ENCODE measurements at places on chromosomes 7 and 10.

DNA sequence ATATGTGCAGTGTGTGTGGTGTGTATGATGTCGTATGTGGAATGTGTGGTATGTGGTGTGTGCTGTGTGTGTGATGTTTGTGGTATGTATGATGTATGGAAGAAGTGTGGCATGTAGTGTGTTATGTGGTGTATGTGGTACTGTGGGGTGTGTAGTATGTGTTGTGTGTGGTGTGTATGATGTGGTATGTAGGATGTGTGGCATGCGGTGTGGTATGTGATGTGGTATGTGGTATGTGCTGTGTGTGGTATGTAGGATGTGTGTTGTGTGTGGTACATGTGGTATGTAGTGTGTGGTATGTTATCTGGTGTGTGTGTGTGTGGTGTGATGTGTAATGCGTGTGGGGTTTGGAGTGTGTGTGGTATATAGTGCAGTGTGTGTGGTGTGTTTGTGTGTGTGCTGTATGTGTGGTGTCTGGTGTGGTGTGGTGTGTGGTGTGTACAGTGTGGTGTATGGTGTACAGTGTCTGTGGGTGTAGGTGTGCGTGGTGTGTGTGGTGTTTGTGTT is 129.6 kb downstream of the ATP6V0E2 start:
- DNase-seq, result no peak

DNA sequence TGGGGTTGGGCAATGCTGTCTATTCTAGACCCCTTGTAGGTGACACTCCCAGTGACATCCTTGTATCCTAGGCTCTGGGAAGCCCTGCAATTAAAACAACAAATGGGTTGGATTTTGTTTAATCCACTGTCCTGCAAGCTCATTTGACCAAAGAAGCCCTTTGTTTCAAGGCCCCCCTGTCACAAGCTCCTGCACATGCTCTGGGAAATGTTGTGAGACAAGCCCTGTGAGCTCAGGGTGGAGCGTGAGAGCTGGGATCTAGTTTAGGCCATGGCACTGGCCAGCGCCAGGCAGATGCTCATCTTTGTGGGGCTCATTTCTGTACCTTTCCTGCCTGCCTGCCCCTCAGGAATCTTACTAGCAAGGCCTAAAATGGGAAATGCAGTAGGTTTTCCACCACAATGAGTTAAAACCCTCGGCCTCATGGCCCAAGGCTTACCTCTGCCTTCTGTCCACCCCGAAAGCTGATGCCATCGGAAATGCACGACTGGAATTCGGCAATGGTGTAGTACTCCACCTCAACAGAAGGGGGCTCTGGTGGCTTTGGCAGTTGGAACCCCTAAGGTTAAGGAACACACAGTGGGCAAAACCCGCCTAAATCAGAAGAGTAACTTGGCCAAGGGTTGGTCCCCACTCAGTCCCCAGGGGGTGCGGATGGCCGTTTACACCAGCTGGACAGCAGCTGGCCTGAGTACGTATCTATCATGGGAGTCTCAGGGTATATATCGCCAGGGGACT is 112.0 kb downstream of the NEURL1 start:
- peak; percentile 46 for DNase-seq

DNA sequence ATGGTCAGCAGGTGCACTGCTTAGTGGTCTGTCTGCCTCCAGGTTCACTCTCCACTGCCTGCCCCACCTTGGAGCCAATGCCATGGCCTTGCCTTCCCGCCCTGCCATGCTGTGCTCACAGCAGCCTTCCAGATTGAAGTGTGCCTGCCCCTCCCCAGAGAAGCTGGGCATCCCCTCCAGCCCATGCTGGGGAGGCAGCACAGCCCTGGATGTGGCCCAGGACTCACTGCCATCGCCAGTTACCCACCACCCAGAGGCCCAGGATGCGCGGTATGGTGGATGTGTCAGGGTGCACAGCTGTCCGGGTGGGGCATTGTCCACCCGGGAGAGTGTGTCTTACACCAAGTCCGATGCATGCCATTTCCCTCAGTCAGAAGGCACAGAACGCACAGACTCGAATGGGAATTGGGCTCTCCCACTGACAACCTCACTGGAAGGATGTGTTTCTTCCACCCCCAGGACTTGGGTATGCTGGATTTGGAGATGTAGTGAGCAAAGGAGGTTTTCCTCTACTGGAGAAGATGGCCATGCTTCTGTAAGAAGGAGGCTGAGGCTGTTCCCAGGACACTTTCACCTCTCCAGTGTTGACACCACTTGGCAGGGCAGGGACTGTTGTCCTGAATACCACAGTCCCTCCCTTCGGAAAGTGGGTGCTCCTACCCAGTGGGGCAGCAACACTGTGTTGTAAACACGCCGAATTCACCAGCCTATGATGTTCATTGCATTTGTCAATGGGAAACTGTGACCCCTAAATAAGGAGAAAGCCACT is 122.0 kb downstream of the ADARB2 start:
- DNase-seq, result no peak

DNA sequence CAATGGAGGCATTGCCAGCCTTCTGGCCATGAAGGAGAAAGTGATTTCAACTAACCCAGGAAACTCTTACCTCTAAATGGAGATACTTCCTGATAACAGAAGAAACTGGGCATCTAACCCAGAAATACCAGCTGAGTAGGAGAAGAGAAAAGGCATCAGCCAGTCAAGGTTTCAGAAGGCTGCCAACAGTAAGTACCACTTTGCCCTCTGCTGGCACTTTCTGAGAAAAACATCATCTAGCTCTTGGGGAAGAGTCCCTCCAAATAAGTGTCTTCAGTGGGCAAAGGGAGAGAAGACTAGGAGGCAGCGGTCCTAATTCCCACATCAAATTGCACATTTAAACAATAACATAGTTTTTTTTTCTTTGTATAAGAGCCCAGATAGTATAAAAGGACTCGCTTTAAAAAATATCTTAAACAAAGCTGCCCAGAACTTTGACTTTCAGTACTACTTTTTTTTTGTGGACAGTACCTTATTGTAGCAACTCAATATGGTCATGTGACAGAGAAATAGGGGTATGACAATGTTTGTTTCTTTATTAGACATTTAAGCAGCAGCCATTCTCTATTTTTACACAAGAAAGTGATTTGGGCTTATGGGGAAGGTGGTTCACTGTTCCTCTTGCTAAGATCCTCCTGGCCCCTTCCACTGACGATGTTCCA is 157.3 kb downstream of the CTTNBP2 start:
- DNase-seq, result no peak

- DNase-seq, result no peak
Observed at GRCh38 chr10:128624656-128625530, 498.7 kb upstream of the MKI67 start.

GRCh38 chr7:29865526-29865925 is 59.2 kb downstream of the WIPF3 start:
- no peak for DNase-seq

DNA sequence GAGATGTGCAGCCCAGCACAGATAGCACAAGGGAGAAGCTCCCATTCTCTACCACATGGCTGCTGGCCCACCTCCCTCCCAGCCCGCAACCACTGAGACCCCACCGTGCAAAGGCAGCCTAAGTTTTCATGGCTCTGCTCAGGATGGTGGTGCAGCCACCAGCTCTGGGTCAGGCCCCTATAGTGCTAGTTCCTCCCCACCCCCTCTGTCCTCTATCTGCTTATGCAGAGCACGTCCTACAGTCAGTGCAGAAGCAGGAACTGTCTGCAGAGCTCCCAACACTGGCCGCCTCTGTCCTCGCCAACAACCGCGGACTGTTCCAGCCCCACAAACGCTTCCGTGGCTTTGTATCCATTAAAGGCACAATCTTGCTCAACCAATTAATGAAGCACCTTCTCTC is 278.9 kb downstream of the GRID1 start:
- no peak for DNase-seq

GRCh38 chr7:116698396-116698795 is 26.4 kb downstream of the MET start:
- no peak for DNase-seq

GRCh38 chr10:125823663-125824251 is 411 bp downstream of the BCCIP start:
- peak; percentile 21 for DNase-seq

DNA sequence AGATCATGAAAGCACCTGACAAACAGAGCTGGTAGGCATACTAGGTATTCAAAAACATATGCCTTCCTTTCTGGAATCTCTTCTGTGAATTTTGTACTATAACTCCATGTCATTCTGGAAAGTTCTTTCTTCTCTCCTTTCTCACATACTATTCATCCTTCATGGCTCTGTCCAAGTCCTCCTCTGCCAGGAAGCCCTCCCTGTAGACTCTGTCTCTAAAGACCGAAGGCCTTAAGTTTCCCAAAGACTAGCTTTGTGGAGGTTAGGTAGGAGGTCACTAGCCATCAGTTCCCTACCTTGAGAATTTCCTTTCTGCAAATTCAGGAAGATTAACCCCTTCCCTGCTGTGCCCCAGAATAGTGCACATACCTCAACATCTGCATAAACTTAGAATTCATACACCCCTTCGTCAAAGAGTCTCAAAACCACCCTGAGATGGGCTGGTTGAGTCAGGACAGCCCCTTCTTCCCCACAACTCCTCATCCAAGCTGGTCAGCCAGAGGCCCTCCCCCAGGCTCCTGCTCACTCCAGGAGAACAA is 20.6 kb downstream of the SORBS1 start:
- DNase-seq, result no peak

DNA sequence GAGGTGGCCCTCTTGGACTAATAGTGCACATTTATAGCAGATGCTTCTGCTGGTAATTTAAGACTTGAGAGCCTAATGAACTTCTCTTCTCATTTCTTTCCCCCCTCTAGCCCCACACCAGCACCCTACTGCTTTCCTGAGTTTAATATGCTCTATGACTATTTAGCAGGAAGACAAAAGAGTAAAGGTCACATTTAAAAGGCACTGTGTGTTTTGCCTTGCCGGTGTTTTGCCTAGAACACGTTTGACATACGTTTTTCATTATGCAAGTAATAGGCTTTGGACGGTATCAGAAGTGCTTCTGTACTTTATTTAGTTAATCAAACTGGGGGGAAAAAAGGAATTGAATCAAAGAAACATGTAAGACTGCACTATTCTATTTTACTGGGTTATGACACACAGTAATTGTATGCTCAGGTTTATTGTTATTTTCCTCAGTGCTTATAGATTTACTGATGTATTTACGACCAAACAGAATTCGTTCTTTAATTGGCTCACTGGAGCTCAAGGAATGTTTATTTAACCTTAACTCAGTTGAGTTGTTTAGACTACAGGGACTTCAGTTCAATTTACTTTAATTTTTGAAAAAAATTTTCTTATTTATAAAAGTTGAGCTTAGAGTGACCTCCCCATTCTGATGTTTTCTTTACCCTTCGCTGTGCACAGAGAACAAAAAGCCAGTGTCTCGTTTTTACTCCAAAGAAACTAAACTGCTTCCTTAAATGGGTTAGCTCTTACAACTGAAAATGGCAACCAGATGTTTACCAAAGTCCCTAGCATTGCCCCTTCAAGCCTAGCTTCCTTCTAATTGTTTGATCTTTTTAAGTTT is 35.4 kb downstream of the CPED1 start:
- no peak for DNase-seq

- DNase-seq, result no peak
Observed at GRCh38 chr7:141312828-141313521, 238.2 kb upstream of the AGK start.

All from activated CD4-positive, alpha-beta memory T cell treated with anti-CD3 and anti-CD28 coated beads, Interleukin-2, amount 10 ng/mL, durations not matched to agents 7 days and 5 days (primary cell).